ENCODE measurements at places on chromosomes 7 and 10.

DNA sequence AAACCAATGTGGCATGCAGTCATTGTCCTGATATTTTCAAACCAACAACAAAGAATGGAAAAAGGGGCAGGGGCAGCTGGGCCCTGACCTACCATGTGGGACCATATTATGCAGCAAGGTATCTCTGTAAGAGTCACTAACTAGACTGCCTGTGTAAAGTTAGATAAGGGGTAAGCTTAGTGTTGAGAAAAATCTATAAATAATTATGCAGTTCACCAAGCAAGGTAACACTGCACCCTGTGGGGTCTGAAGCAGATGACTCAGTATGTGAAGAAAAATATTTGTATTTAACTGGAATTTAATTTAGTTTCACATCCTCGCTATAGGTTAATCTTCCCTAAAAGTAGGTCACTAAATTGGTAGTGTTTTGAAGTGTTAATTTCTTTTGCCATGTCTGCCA is 99.3 kb downstream of the PPP1R3A start:
- DNase-seq = no peak

DNA sequence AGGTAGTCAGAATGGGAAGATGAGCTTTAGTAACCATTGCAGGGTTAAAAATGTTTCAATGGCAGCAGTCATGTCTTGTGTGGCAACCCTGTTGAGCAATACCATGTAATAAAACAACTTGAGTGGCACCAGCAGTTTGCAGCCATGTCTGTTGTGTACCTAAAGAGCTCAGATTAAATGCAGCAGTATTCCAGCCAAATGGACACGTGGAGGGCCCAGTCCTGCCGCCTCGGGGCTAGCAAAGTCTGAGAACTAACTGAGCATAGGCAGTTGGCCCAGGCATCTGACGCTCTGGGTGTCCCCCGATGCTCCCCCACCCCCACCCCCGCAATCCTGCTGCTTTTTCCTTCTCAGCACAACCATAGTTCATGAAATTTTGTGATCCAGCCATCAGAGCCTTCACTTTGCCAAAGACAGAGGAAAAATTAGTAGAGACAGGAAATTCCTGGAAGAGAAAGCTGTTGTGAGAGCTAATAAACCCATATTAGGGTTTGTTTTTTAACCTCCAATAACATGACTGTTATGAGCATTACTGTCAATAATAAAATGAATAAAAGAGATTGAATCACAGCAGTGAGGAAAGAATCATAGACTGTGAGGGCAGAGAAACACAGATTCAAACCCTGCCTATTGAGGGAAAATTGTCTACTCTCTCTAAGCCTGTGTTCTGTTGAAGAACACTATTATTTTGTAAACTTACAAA is 220.6 kb upstream of the RHOBTB1 start:
- DNase-seq = no peak

DNA sequence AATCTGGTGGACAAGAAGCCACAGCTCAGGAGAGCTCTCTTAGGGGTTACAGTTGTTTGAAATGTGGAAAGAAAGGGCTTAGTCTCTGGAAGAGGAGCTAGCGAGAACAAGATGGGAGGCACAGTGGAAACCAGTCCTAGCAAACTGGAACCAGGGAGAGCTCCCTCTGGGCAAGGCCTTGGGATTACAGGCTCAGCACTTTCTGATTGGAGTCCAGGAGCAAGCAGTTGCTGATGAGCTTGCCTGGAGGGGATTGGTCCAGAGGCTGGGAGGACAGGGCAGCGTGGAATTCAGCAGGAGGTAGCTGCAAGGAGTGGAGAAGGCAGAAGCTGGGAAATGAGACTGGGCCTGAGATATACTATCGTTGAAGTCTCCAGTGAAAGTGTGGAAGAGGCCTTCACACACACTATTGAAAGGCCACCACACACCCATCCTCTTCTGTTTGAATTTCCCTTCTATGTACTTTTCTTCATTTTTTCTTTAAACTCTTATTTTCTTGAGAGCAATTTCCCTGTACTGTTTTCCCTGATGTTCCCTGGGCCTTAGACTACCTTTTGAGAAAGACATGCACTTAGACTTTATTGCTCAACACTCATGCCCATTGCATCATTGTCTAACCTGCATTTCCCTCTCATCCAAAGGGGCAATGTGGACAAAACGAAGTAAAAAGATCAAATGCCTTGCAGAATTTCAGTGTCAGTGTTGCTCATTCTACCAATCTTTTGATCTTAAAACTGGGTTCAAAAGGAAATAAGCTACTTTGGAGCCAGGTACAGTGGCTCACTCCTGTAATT is 57.8 kb upstream of the LANCL2 start:
- no peak for DNase-seq

GRCh38 chr10:69389827-69390490 is 26.8 kb downstream of the TACR2 start:
- no peak for DNase-seq

DNA sequence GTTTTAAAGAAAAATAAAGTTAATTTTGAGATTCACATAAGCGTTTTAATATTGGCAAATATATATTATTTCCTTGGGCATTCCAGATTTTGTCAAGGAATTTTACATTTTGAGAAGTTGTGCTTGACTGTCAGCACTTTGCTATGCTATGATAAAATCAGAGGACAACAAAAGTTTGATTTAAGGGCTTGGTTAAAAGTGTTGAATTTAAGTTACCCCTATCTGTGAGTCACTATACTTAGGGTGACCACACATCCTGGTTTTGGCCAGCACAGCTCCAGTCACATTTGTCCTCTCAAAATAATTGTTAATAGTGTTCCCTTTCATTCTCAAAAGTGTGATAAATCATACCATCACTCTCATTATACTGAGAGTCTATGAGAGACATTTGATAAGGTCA is 34.2 kb upstream of the ANK3 start:
- DNase-seq = no peak

GRCh38 chr7:26167303-26167934 is 15.4 kb downstream of the NFE2L3 start:
- DNase-seq = no peak

- DNase-seq = no peak
Measured at GRCh38 chr7:116249969-116250553, 39.7 kb downstream of the TES start.

- DNase-seq = no peak
Measured at GRCh38 chr7:92496876-92497275, 19.1 kb upstream of the ERVW-1 start.

GRCh38 chr7:15593382-15593781 is 31.6 kb upstream of the AGMO start:
- DNase-seq = no peak

- DNase-seq = no peak
Measured at GRCh38 chr7:48390388-48391327, 219.4 kb downstream of the ABCA13 start.

GRCh38 chr10:124688386-124688785 is 55.8 kb downstream of the FAM53B start:
- DNase-seq = no peak

GRCh38 chr7:129771201-129771927 is 159.8 kb downstream of the NRF1 start:
- DNase-seq = no peak

GRCh38 chr7:4883372-4884144 is at the start of gene RADIL:
Gene RADIL, minus strand, starts transcription at chr7:4883716. Its CDS starts 5,577 bp downstream, at chr7:4878139.
- peak; percentile 71 for DNase-seq

- DNase-seq = no peak
Measured at GRCh38 chr7:94188350-94188749, 184.2 kb upstream of the BET1 start.

DNA sequence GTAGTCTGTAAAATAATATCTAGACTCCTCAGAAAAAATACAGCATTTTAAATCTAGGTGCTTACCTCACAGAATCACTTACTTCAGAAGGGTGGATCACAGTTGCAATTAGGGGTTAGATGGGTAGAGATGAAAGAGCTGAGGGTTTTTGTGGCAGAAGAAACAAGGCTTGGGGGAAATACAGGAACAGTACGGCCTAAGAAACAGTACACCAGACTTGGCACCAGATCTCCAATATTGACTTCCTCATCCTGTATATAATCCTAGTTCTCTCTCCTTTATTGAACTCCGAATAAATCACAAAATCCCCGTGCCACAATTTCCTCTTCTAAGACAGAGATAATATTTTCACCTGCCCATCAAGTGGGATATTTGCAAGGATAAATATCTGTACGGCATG is 14.3 kb downstream of the CEP41 start:
- no peak for DNase-seq

DNA sequence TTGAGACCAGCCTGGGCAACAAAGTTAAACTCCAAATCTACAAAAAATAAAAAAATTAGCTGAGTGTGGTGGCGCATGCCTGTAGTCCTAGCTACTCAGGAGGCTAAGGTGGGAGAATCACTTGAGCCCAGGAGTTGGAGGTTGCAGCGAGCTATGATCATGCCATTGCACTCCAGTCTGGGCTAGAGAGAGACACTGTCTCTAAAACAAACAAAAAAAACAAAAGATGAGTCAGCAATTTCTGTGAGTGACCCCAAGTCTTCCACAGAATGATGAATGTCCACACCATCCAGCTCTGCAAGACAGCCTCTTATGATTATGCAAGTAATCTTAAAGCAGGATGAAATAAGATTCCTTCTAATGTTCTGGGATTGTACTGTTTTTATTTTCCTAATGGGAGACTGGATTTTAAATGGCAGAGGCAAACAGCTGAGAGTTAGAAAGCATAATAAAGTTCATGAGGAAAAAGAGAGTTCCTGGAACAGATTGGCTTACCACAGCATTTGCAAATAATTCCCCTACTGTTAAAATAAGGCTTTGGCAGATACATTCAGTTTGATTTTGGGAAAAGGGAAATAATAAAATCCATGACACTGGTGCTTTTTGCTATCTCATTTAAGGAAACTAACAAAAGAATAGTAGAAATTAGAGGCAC is 18.9 kb upstream of the PRKAR2B start:
- no peak for DNase-seq

DNA sequence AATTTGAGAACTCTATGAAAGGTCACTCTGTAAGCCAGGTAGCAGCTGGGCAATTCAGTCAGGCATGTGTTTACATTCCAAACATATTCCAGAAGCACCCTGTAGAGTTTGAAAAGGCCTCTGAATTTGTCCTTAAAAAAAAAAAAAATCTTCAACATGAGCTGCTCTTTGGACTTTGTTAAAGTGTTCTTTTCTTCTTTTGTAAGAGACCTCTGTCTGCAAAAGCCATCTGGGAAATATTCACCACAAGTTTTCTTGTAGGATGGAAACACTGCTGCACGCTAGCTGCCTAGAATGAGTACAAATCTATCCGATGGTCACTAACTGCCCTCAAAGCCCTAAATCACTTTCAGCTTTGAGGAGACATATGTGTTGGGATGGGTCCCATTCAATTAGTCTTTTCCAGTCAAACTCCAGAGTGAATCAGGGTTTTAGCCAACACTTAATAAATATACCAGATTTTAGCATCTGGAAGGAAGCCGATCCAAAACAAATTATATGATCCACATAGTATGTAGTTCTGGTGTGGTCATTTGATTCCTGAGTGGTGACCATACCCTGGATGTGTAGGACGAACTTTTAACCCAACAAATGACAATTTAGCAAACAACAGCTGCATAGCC is 85.9 kb downstream of the CD36 start:
- DNase-seq = no peak

DNA sequence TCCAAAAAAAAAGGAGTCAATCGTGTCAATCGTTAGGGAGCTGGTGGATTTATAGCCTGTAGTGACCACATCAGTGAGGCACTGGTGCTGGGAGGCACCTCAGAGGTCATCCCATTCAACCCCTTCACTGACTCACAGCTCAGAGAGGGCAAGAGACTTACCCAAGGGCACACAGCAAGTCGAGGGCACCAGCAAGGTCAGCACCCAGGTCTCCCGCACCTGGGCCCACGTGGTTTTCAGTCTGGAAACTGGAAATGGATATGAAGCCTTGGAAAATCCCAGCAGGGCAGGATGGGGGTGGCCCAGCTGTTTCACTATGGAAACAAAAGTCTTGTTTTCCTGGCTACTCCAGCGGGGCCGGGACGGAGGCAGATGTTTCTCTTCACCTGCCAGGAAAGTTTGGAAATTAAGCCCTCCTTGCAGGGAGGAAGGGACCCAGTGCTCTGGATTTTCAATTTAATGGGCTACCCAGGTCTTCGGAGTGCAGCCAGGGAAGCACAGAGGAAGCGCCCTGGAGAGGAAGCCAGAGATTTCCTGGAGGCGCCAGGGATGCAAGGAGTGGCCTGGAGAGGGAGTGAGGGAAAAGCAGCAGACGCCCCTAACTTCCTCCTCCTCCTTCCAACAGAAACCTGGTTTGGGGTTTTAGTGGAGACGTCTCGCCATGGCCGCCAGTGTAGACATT is 157.2 kb upstream of the TNRC18 start:
- no peak for DNase-seq

DNA sequence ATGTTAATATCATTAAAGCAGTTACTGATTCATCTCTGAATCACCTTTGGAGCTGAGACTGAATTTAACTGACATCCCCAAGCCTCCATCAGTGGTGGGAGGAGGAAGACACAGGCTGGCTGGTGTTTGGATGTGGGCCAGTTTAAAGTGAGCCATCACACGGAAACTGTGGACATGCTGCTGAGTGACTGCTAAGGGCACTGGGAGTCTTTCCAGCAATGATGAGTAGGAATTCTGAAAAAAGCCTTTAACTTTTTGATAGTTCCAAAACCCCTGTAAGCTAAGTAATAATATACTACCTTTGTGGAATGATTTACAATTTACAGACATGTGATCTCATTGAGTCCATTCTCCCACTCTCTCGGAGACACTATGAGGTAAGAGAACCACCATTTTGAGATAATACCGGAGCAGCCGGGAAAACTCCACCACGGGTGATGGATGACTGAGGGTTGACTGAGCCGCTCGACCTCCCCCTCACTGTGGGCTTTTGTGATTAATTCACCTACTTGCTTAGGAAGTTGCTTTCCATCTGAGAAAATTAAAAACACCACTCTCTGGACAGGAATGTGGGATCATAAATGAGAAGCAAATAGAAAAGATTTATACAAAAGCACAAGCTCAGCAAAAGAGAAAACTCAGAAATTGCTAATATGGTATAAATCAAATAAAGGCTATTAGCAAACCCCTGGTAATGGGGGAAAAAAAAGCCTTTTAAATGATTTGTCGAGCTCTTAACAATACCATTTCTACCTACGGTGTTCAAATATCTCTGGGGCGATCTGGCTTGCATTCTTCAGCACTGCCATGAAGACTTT is 194.8 kb downstream of the FANK1 start:
- no peak for DNase-seq

DNA sequence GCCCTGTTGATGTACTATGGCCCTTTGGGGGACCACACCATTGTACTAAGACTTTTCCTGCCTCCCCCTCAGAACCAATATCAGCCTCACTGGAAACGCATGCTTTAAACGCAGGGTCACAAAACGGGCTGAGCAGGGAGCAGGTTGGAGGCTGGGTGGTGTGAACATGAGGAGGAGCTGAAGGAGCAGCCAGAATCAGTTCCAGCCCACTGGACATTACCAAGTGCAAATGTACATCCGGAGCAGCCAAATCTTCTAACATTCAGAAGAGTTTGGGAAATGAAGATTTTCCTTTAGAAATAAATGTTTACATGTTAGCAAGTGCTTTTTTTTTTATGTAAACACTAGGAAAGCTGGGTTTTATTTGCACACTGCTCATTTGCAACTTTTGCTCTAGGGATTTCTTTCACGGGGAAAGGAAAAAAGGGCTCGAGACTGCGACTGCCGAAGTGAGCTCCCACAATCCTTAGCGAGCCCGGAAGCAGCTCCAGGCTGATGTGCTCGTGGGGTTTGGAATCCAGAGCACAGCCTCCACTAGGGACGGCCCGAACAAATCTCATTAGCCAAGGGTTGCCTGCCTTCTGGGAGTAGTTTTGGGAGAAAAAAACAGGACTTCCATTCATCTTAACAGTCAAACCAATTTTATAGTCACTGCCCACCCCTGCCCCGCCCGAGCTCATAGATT is 108.0 kb upstream of the YAE1 start:
- DNase-seq = no peak

GRCh38 chr7:45662540-45663166 is 88.5 kb downstream of the ADCY1 start:
- no peak for DNase-seq

Data from activated T-helper 9 cell treated with anti-CD3 and anti-CD28 coated beads, Interleukin-2, amount 50 U/mL, for 16 hours (primary cell).